Suppressor macrophage (primary cell): ENCODE measurements at places on chromosomes 6 and 20.

DNA sequence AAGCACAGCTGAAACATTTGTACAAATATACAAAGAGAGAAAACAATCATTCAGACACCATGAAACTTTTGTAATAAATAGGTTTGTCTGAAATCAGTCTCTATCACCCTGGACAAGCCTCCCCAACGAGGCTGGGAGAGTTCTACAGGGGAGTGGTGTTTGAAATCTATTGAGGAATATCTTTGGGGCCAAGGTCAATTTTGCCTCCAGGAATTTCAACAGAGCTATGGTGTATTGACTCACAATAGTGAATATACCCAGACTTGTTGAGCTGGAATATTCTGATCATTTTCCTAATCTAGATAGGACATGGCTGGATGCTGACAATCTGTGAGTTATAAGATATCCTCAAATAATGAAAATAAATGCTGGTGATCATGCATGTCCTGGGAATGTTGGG lies 51.5 kb upstream of the ENPP5 start:
- DNase-seq, result no peak

GRCh38 chr6:150528648-150529285 lies 70.9 kb upstream of the PLEKHG1 start:
- peak; percentile 39 for DNase-seq

DNA sequence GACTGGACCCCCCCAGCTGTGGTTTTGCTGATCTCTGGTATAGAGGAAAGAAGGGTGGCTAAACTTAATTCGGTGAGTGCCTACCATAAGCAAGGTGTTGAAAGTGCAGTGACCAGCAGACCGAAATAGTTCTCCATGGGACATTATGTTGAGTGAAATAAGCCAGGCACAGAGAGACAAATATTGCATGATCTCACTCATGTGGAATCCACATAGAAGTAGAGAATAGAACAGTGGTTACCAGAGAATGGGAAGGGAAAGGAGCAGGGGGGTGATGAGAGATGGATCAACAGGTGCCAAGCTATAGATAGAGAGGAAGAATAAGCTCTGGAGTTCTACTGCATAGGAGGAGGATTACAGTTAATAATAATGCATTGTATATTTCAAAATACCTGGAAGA lies 9.7 kb upstream of the GCNT2 start:
- no peak for DNase-seq

GRCh38 chr6:34661357-34661756 lies 35.2 kb downstream of the ILRUN start:
- no peak for DNase-seq

DNA sequence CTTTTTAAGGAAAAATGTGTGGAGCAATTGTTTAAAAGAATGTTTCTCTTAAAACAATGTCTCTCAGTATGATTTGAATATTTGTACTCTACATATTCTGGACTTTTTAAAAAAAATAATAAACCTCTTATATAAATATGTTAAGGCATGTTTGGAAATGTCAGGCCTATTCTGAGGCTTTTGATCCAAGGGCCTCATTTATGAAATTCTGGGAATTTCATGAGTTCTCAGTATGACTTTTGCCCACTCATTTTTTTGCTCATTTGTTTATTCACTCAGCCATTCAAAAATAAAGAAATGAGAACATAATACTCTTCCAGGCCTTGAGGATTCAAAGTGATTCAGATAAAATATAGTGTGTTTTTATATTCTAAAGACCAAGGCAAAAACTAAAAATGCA lies 60.4 kb downstream of the DOK5 start:
- DNase-seq, result no peak

- peak; percentile 16 for DNase-seq
These were observed 69.1 kb downstream of the SLC35F1 start for GRCh38 chr6:117976030-117976651.

GRCh38 chr6:125834348-125834747 lies 43.6 kb downstream of the NCOA7 start:
- DNase-seq, result no peak
